ENCODE measurements at places on chromosomes 7 and 10.

GRCh38 chr7:2445047-2445446 is 31.2 kb downstream of the GRIFIN start:
- DNase-seq, result no peak

DNA sequence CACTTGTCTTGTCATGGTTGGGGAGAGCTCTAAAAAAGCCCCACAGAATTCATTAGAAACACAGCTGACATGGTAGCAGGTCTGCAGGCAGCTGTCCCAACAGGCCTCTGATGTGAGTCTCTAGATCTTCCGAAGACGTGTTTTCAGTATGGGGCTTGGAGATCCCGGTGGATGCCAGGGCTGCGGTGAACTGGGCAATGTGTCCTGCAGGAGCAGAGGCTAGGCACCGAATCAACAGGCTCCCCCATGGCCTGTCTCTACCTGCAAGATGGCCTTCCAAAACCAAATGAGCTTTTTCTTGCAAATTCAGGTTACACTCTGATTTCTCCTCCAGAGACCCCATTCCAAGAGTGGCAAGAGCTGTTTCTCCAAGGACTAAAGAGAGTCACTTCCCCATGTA is 2.9 kb downstream of the CPXM2 start:
- DNase-seq, result no peak

- DNase-seq, result no peak
These were observed 37.6 kb upstream of the MYO3A start for GRCh38 chr10:25896421-25896820.

DNA sequence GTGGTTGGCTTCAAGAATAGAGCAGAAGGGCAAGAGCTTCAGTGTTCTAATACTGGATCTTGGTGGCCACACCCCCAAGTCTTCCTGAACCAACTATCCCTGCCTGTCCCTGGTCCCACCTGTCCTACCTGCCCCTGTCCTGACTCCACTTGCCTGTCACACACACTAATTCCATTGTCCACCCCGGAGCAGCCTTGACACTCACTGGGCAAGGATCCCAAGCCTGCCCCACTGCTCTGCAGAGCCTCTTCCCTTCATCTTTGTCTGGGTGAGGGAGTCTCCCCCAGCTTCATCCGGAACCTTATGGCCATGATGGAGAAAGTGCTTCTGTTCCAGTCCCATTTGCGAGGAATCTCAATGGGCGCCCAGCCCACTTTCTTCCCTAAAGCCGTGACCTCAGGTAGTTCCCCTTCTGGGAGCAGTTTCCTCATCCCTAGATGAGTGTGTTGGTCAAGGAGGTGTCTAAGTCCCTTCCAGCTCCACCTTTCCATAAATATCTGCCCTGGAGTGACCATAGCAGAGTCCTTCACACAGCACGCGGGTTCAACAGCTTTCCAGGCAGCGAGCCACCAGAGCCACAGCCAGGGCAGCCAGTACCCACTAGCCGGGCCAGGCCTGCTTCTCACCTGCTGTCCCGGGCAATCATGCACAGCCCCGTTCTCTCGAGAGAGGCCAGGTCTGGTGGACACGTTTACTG is 61.5 kb downstream of the VIPR2 start:
- DNase-seq, result no peak

DNA sequence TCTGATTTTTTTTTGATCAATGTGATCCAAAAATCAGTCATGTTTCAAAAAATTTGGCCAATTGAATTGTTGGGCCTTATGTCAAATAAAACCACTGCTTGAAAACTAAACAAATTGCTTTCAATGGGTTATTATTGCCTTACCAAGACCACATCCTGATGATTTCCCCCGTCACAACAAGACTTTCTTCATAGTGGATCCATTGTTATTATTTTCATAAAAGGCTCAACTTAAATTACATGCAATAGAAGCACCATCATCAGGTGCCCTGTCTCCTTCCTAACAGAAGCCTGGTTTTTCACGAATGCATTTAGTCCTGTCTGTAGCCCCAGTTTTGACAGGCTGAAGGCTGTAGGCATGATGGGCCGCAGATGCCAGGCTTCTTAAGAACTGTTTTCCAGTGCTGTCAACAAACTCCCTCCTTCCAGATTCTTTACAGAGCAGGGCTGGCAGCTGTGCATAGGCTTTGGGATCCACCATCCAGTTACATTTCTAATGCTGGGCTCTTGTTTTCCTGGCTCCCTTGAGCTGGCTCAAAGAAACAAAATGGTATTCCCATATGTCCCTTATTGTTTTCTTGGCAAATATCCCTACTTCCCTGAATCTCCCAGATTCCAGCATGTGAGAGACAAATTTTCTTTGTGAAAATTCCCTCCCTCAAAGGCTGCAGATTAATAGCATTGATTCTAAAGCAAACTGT is 302.0 kb downstream of the TWIST1 start:
- DNase-seq, result no peak

DNA sequence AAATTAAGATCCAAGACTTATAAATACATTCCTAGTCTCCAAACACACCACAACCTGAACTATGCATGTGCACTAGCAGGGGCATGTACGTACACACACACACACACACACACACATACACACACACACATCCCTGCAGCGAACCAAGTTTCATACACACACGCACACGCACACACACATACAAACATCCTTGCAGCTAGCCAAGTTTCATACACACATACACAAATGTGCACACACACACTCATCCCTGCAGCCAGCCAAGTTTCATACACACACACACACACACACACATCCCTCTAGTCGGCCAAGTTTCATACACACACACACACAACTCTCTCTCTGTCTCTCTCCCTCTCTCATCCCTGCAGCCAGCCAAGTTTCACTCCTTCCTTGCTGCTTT is 82.7 kb upstream of the WIPF3 start:
- no peak for DNase-seq

- DNase-seq, result peak; percentile 17
These were observed 111.2 kb downstream of the PON1 start for GRCh38 chr7:95213148-95213547.
